WTC11 (cell line): ENCODE measurements at places on chromosomes 13 and 19.
A peak's percentile ranks its signal among the peaks of the same experiment; 100 is the strongest.

DNA sequence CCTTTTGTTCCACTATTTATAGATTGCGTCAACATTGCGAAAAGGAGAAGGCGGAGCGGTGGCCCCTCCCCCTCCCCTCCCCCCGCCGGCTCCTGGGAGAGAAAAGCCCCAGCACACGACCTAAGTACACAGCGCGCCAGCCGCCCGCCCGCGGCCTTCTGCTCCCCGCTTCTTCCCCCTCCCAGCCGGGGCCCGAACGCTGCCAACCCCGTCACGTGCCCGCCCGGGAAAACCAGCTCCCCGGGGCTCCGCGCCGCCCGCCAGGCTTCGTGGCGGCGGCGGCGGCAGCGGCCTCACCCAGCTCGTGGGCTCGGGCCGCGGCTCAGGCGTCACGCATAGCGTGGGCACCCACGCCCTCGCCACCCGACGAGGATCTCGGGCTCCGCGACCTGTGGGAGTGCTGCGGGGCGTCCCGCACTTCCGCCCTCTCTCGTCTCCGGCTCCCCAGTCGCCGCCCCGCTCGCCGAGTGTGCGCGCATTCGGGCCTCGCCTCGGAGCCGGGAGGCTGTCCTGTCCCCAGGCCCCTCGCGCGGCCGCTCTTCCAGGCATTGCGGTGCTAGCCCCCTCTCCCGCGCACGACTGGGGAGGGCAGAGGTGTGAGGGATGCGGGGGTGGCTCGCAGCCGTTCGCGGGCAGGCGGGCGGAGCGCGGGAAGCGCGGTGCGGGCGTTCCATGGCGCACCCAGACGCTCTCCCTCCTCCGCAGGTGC lies 110.5 kb downstream of the KCNRG start:
- peak; percentile 78 for DNase-seq

GRCh38 chr13:26656919-26657318 lies 99.4 kb downstream of the WASF3 start:
- DNase-seq, result no peak

DNA sequence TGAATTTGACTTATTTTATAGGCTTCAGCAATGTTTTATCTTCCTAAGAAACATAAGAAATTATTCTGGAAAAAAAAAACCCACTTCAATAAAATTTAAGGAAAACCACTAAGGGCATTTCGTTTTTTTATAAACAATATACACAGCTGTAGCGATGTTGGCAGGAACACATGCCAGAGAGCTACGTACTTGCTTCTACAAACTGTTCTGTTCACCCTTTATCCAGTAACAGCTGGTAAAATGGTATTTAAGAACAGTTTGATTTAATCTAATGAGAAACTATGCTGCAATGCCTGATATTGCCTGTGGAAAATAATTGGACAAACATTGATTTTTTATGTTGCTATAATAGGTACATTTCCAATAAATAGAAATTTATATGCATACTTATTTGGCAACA lies 137.2 kb upstream of the DACH1 start:
- no peak for DNase-seq

DNA sequence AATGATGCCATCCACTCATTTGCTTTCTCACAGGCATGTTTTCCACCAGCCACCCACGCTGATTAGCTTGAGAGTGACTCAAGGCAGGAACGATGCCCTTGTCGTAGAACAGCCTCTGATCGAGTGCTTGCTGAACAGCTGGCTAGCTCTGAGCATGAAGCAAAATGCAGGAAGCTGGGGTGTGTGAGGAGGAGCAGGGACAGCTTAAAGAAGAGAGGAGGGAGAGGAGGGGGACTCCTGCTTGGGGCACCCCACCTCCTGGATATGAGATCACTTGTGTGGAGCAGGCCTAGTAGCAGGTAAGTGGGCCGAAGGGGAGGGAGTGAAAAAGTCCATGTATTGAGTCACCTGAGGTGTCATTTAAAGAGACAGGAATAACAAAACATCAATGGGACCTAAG lies 48.8 kb downstream of the IRS2 start:
- DNase-seq, result no peak

- no peak for DNase-seq
Observed at GRCh38 chr13:113761136-113761535, 2.1 kb downstream of the TMEM255B start.

DNA sequence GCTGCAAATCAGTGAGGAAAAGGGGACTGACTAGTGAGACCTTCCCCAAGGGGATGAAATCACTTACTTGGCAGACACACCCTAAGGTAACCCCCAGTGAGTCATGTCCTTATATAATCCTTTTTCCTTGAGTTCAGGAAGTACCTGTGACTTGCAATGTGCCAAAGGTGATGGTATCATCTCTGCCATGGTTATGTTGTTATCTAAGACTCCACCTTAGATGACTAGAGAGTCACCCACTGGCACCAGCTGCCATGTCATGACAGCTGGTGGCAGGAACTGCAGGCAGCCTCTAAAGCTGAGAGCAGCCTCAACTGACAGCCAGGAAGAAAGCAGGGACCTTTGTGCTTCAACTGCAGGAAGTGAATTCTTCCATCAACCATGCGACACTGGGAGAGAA lies 12.5 kb downstream of the PBX4 start:
- no peak for DNase-seq

DNA sequence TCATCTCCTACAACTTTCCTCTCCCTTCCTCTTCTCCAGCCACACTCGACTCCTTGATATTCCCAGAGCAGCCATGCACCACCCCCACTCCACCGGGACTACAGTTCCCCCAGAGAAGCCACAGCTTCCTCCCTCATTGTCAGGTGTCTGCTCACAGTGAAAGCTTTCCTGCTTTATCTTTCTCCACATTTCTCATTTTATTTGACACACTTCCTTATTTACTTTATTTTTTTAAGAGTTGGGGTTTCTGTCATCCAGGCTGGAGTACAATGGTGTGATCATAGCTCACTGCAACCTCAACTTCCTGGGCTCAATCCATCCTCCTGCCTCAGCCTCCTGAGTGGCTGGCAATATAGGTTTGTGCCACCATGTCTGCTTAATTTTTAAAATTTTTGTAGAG lies 464.6 kb downstream of the MYO16 start:
- no peak for DNase-seq

- no peak for DNase-seq
Observed at GRCh38 chr13:40328091-40328490, 338.4 kb downstream of the FOXO1 start.

DNA sequence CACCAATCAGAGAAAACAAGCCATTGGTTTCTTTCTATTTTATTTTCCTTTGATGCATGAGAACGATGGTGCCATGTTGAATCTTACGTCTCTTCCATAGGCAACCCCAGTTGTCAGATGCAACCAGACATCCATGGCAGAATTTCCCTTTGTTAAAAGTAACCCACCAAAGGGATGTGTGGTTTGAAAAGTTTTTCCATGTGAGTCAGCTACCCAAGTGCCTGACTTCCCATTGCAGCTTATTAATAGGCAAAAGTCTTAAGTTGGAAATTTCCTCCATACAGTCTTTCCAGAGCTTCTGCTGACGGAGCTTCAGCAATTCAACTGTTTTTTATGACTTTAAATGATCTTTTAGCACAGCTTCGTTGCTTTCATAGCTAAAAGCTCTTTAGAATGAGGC lies 73.8 kb upstream of the FAM216B start:
- DNase-seq, result no peak

DNA sequence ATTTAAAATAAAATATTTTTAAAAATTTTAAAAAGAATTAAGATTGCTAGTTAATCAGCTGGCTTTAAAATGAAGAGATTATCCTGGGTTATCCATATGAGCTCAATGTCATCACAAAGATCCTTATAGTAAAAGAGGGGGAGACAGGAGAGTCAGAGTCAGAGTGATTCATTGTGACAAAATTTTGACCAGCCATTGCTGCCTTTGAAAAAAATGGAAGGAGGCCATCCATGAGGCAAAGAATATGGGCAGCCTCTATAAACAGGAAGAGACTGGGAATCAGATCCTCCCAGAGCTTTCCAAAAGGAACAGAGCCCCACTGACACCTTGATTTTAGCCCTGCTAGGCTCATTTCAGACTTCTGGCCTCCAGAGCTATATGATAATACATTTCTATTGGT lies 9.3 kb upstream of the RUBCNL start:
- DNase-seq, result no peak

DNA sequence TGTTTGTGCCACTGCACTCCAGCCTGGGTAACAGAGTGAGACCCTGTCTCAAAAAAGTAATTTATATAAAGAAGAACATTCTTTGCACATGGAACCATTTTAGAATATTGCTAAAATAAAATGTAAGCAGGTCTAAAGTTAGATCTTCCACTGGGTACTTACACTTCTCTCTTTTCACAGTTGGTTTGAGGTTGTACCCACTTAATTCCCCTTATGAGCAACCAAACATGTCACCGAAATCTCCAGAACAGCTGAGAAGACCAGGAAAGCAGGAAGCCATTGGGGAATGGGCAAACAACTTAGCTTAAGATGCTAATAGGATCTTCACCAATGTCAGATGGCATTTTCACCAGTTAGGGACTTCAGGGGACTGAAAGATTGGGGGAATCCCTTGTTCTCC lies 18.8 kb downstream of the NLRP4 start:
- no peak for DNase-seq

GRCh38 chr13:44252938-44253337 lies 120.7 kb upstream of the SERP2 start:
- no peak for DNase-seq

DNA sequence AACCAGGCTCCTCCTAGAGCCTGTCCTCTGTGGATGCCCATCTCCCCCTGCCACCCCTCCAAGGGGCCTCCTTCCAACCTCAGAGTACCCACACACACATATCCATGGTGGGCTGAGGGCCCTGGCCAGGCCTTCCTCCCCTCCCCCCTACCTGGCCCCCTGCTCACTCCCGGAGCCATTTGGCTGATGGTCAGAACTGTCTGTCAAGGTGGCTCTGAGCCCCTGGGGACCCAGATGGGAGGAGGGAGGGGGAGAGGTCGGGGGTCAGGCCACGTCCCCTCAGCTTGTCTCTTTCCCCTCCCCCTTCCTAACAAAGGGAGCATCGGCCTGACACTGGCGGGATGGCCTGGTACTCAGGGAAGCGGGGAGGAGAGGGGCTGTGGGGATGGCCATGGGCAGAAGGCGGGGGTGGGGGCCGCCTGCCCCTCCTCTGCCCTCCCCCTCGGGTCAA lies 18.7 kb upstream of the POU2F2 start:
- peak; percentile 28 for DNase-seq

- DNase-seq, result no peak
Observed at GRCh38 chr13:61728471-61728870, 312.8 kb upstream of the PCDH20 start.

- no peak for DNase-seq
Observed at GRCh38 chr13:36914648-36915047, 5.4 kb downstream of the SMAD9 start.

DNA sequence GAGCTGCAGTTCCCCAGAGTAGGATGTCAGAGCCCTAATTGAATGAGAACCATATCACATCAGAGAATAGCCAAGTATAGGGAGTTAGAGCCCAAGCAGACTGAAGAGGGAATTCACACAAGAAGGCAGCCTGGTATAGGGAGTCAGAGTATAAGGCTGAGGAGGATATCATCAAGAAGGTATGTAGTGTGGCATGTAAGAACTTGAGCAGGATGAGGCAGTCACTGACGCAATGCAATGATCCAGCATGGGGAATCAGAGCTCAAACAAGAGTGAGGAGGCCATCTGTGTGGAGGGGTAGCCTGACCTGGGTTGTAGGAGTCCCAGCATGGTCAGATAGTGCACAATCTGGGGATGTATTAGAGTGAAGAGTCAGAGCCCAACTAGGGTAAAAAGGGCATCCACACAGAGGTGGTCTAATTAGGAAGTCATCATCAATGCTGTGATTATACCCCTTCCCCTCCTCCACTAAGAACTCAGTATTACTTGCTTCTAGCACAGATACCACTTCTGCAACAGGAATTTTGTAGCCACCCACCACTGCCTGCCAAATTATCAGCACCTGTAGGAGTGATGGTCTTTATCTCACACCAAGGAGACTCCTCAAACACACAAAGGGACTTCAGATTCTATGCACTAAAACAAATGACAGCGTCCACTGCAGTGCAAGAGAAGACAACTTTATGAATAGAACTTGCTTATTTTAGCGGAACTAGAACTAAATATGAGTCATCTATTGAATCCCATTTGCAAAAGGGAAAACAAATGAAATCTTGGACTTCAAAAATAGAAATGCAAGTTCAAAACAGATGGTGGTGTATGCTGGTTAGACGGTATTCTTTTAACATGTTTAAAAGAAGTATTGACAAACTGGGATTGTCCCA lies 107.2 kb downstream of the FNDC3A start:
- no peak for DNase-seq

- DNase-seq, result no peak
Observed at GRCh38 chr13:51660813-51661212, 76.6 kb downstream of the WDFY2 start.
